ENCODE measurements at places on chromosomes 3 and 15.

GRCh38 chr3:24359645-24360462, 134.8 kb downstream of the THRB start:
- no peak for DNase-seq

DNA sequence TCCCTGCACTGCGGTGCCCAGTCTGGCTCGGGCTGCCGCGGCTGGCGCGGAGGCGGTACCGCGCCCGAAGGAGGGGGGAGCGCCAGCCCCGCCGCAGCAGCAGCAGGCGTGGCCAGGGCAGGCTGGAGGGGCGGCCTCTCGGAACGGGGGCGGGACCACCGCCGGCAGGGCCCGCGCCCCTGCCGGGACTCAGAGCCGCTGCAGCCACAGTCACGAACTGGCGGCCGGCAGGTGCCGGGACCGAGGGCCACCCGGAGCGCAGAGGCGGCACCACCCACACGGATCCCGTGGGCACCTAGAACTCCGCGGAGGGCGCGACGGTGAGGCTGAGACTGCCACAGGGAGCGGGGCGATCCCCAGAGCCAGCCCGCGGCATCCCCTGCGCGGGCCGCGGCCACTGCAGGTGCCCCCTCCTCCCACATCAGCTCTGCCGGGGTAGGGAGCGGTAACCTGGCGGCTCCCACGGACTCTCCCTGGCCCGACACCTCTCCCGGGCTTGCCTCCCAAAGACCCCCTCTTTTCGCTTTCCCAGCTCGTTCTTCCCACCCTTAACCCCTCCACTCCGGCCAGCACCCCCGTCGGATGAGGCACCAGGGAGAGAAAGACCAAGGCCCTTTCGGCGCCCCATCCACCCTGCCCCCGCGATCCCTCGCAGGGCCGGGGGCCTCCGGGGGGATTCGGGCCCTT, at the start of gene VWA5B2:
Gene VWA5B2 (plus strand): TSS at position 192 of the 687 bp plus-strand sequence. CDS start 944 bp downstream, outside the sequence.
- DNase-seq: peak; percentile 59

DNA sequence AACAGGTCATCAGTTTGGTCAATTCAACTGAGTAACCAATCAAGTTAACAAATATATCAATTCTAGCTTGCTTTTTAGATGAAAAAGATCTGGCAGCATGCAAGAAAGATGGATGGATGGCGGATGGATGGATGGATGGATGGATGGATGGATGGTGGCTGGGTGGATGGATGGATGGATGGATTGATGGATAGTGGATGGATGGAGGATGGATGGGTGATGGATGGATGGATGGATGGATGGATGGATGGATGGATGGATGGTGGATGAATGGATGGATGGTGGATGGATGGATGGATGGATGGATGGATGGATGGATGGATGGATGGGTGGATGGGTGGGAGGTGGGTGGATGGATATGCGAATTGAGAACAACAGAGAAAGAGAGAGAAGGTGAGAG, 303.7 kb upstream of the IGF1R start:
- DNase-seq: no peak

GRCh38 chr3:114597871-114598270, 304.0 kb downstream of the TIGIT start:
- DNase-seq: no peak

DNA sequence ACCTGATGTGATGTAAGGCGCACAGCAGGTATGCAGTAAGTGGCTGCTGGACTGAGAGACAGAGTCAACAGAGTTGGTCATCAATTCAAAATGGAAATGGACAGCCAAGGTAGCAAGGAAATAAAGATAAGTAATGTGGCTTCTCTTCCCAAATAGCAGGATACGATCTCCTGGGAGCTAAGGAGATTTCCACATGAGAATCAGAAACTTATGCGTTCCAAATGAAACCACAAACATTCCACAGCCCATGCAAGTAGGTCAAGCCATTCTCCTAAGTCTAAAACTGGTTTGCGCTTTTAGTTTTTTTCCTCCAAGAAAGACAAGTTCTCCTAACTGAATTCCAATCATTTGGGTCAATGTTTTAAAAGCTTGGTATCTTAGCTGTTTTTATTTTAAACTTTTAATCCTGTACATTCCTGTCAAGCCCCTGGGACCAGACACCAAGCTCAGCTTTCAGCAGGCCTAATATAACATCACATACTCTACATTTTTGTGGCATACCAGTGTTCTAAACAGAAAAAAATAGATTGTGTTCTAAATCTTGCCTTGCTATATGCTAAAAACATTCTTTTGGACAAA, 73.7 kb upstream of the TSPAN3 start:
- no peak for DNase-seq
